ENCODE measurements at places on chromosomes 1 and 21. TPM values are rescaled to one million over a fixed set of nuclear protein-coding genes. Genes with fewer than 3 reads are reported as not detected.

- peak; percentile 35 for DNase-seq
Observed at GRCh38 chr1:100038660-100039287, 69.0 kb downstream of the SLC35A3 start.

DNA sequence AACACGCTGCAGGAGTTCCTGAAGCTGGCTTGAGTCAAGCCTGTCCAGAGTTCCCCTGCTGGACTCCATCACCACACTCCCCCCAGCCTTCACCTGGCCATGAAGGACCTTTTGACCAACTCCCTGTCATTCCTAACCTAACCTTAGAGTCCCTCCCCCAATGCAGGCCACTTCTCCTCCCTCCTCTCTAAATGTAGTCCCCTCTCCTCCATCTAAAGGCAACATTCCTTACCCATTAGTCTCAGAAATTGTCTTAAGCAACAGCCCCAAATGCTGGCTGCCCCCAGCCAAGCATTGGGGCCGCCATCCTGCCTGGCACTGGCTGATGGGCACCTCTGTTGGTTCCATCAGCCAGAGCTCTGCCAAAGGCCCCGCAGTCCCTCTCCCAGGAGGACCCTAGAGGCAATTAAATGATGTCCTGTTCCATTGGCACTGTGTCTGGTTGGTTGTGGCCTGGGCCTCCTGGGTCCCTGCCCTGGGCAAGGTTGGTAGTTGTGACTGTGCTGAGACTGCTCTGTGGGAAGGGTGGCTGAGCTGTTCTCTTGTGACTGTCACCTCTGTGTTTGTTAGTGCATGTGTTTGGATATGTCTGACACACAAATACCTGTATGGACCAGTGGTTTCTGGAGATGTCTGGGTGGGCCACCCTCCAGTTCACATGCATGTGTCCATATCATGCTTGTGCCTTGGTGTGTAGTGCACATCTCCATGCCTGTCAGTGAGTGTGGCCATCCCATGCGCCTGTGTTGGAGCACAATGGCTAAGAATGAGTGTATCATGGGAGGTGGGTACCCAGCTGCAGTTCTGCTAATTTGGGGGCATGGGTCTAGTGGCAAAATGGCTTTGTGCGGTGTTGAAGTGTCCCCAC lies 1.4 kb downstream of the SH3BGRL3 start:
- no peak for DNase-seq

GRCh38 chr1:182268669-182269068 lies 122.9 kb downstream of the GLUL start:
- no peak for DNase-seq

- no peak for DNase-seq
Observed at GRCh38 chr1:234706199-234706598, 96.2 kb upstream of the IRF2BP2 start.

DNA sequence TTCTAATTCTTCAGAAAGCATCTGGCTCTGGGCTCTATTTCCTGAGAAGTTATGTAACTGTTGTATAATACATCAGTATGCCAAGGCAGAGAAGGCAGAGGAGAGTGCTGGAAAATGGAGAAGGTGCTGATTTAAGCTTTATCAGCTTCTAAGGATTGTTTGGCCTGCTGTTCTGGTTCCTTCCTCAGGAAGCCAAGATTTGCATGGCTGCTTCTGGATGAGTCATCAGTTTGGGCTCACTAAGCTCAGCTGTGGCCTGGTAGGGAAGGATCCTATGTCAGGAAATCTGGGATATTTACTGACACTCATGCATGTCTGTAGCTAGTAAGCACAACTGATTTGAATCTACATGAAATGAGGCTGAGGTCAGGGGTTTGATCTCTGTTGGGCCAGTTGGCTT lies 73.2 kb upstream of the ADGRL4 start:
- DNase-seq: peak; percentile 23

GRCh38 chr1:223363057-223363855 lies 720 bp downstream of the SUSD4 start:
- DNase-seq: peak; percentile 15

DNA sequence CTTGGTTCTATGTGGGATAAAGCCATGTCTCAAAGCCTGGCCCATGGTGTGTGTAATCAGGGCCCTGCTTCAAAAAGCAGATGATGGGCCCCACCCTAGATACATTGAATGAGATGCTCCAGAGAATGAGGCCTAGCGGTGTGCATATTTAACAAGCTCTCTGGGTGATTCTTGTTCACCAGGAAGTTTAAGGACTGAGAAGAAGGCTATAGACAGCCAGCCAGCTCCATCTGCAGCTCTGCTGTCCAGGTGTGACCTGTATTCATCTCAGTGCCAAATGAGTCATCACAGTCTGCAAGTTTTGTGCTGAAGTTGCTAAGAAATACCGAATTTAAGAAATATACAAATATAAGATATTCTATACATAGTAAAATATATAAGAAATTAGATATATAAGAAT lies 182.0 kb upstream of the RUNX1 start:
- DNase-seq: no peak

DNA sequence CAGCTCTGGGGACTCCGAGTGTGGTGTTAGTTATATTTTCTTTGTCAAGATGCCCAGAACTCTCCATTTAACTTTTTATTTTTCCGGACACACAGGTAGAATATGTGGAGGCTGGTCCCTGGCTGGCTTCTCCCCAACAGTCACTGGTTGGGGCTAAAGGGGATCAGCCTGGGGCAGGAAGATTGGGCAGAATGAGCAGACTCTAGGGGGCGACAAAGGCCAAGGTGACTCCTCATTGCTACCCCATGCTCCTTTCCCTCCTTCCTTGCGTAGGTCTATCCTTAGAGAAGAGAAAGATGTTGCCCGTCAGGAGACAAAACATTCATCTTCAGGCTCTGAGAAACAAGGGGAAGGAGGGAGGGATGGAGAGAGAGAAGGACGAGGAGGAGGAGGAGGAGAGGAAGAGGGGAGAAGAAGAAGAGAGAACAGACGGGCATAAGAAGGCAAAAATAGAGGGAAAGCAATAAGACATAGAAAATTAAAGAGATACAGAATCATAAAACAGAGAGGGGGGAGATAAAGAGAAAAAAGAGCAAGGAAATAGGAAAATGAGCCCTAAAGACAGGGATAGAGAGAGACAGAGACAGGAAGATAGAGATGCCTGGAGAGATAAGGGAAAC lies 89.9 kb downstream of the FOXD2 start:
- peak; percentile 79 for DNase-seq

GRCh38 chr1:241627453-241628259 lies 12.5 kb downstream of the CHML start:
- peak; percentile 67 for DNase-seq

DNA sequence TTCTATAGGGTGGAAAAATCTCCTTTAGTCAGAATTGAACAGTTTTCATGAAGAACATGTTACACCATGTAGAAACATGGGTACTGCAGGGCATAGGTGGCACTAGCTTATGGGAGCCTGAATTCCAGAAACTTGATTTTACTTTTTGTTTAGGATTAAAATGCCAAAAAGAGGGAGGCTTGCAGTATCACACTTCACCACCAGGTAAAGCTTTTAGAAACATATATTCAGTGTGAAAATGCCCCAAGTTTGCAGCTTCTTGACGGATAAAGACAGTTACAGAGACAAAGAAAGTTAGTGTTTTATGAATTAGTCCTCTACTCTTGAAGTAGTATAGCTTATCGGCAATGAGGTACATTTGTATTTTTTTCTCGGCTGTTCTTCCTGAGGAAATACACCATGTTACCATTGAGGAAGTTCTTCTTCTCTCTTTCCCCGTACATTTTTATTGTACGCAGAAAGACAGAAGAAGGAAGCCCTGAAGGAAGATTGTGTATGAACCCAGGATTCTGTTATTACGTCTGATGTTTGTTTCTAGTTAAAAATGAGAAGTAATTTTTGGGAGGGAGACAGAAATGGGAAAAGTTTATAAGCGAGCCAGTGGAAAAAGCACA lies 66.1 kb downstream of the PBX1 start:
- no peak for DNase-seq

DNA sequence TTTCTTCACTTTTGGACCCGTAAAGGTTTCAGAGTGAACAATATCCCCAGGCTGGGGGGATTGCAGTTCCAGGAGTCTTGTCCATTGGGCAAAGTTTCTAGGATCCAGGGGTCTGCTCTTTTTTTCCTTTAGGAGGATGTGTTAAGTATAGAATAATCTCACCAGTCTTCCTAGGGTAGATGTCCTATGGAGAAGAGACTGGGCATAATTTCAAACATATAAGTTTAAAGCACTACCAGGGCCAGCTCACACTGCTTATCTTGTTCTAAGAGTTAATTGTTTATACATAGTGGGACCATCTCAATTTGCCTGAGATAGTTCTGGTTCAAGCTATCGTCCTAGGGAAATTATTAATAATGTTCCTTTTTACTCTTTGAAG lies 1.2 kb downstream of the CHI3L2 start:
- no peak for DNase-seq

- DNase-seq: no peak
Observed at GRCh38 chr1:11482198-11482597, 3.2 kb downstream of the DISP3 start.

Gene SELP
- total RNA-seq: 0.47 TPM

Gene FAM177B
- total RNA-seq: not detected

Gene TNFAIP8L2
- not detected for total RNA-seq

Gene HPDL
- total RNA-seq: 8.4 TPM
